Skin of body (tissue), 3 donors: ENCODE measurements at places on chromosomes 3 and 15. TPM values are rescaled to one million over a fixed set of nuclear protein-coding genes. Genes with fewer than 3 reads are reported as not detected.

The SOX2 gene
- 1.9 TPM for total RNA-seq

The LACTB gene
- total RNA-seq, result 12.4 TPM

The ZNF502 gene
- total RNA-seq, result 6.8 TPM

The SEMA5B gene
- total RNA-seq, result 8.6 TPM

The TRAIP gene
- 2.8 TPM for total RNA-seq

The GOLGA8J gene
- 0.30 TPM for total RNA-seq

The PRTG gene
- total RNA-seq, result 1.5 TPM
